Osteoblast (primary cell): ENCODE measurements at places on chromosomes 5 and 9. TPM values are rescaled to one million over a fixed set of nuclear protein-coding genes. Genes with fewer than 3 reads are reported as not detected.

DNA sequence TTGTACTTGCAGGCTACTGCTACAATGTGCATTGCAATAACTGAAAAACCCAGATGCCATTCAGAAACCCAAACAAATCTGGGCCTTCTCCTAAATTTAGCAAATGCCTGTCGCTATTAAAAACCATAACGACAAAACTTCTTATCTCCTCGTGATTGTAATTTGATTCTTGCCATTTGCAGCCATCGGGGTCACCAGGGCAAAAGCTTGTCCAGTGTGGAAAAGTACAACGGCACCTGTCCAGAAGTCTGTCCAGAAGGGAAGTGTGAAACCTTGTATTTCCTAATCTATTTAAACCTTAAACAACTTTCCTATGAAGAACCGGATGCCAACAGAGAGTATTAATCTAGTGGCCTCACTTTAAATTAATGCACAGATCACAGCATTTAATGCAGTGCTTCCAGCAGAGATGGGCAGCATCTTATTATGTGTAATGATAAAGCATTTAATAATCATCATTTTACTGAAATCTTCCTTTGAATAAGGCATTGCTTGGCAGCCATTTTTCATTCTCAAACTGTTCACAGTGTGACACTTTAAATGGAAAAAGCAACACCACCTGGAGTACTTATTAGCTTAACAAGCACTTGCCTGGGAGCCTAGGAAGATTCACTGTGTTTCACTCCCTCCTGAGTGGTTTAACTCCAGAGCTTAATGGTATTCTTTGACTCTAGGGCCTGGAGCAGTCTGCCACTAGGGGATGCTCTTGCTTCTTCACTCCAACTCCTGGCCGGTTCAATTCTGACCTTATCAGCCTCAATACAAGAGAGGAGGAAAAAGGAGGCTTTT lies 4.9 kb upstream of the C7 start:
- no peaks in the 10 kb centered on the region for H3K4me1 ChIP-seq
- H3K27me3 ChIP-seq: no peaks in the 10 kb centered on the region
- peak; percentile 84 for DNase-seq
- no peaks in the 10 kb centered on the region for H3K36me3 ChIP-seq

- DNase-seq: no peak
- H3K4me3 ChIP-seq: no peak overlapping the region
- H3K27ac ChIP-seq: no peak overlapping the region
- no peaks in the 10 kb centered on the region for H3K36me3 ChIP-seq
These were observed 331.9 kb upstream of the CCNG1 start for GRCh38 chr5:163105456-163105855.

GRCh38 chr5:83857341-83857740 lies 136.7 kb upstream of the HAPLN1 start:
- H3K27ac ChIP-seq: no peak overlapping the region
- H3K4me3 ChIP-seq: no peak overlapping the region
- H3K4me1 ChIP-seq: no peaks in the 10 kb centered on the region
- H3K36me3 ChIP-seq: no peaks in the 10 kb centered on the region
- no peaks in the 10 kb centered on the region for H3K27me3 ChIP-seq

DNA sequence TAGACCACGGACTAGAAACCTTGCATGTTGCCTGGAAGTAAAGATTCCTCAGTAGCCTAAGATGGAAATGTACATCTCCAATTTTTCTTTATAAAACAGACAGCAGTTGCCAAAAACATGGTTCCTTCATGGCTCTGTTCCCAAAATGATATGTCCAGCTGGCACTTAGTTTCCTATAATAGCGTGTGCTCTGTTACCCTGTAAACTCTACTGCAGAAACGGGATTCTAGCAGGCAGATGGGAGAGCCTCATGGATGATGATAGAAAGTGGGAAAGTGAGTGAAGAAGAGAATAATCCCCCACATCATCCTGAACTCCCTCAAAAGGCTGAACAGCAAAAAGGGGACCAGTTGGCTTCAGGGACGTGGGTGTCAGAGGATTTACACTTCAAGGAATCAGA lies 118.2 kb downstream of the FRMD3 start:
- no peak overlapping the region for H3K27ac ChIP-seq
- no peaks in the 10 kb centered on the region for H3K27me3 ChIP-seq
- no peaks in the 10 kb centered on the region for H3K36me3 ChIP-seq
- H3K4me3 ChIP-seq: no peak overlapping the region
- no peaks in the 10 kb centered on the region for H3K4me1 ChIP-seq
- DNase-seq: no peak

The AFAP1L1 gene
- 1.1 and 1.5 TPM in 2 replicates for total RNA-seq

The OLFML2A gene
- 27.1 and 29.7 TPM in 2 replicates for total RNA-seq

- no peaks in the 10 kb centered on the region for H3K36me3 ChIP-seq
- no peak overlapping the region for H3K27ac ChIP-seq
- no peak overlapping the region for H3K4me3 ChIP-seq
- H3K4me1 ChIP-seq: peaks cover 6% of the 10 kb centered on the region
- DNase-seq: no peak
These were observed 1651.5 kb downstream of the EFNA5 start for GRCh38 chr5:106019261-106019660.

GRCh38 chr5:8446179-8446578 lies 577.2 kb downstream of the MTRR start:
- no peak overlapping the region for H3K4me3 ChIP-seq
- no peaks in the 10 kb centered on the region for H3K4me1 ChIP-seq
- no peak for DNase-seq
- H3K36me3 ChIP-seq: no peaks in the 10 kb centered on the region
- no peaks in the 10 kb centered on the region for H3K27me3 ChIP-seq
- no peak overlapping the region for H3K27ac ChIP-seq

DNA sequence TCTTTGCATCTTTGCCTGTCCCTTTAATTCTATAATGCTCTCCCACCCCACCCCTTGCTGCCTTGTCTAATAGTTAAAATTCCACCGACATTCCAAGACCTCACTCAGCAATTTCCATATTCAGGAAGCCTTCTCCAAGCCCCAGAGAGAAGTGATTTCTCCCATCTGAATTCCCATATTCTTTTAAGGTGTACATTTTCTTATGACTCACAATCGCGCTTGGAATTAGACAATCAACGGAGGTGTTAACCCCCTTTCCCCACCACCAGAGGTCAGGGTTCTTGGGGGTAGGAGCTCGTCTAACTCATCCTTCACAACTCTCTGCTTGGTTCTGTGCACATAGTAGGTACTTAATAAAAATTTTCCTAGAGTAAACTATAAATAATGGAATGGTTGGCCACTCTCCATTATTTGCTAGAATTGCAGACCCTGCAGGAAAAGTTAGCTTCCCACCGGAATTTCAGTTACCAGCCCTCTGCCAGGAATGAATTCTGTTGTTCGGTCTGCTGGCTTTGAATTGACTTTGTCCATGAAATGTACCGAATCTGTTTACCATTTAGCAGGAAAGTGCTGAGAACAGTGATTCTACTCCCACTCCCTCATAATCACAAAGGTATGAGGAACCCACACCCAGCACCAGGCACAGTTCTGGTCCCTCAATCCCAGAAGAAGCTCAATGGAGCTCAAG lies 5.0 kb downstream of the KCNIP1 start:
- no peaks in the 10 kb centered on the region for H3K4me1 ChIP-seq
- H3K36me3 ChIP-seq: no peaks in the 10 kb centered on the region

DNA sequence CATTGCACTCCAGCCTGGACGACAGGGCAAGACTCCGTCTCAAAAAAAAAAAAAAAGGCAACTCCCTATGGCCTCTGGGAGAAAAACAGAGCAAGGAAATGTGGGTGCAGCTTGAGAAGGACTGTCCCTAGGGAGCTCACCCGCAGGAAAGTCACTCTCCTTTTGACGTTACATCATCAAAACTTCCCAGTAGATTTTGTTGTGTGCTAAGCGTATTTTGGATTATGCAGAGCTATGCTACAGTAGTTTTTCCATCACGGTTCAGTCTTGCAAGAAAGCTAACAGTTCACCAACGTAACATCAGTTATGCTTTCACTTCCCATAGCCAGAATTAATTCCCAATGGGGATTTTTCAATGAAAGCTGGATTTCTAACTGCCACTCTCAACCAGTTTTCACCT lies 138.8 kb downstream of the HSD17B3 start:
- no peak for DNase-seq
- peaks cover 3% of the 10 kb centered on the region for H3K27me3 ChIP-seq
- no peak overlapping the region for H3K27ac ChIP-seq

GRCh38 chr9:121494192-121494591 lies 5.5 kb downstream of the GGTA1 start:
- no peaks in the 10 kb centered on the region for H3K36me3 ChIP-seq
- no peak overlapping the region for H3K27ac ChIP-seq
- H3K27me3 ChIP-seq: peaks cover 17% of the 10 kb centered on the region
- no peak overlapping the region for H3K4me3 ChIP-seq

- H3K27me3 ChIP-seq: peaks cover 15% of the 10 kb centered on the region
- H3K4me3 ChIP-seq: no peak overlapping the region
- DNase-seq: no peak
- H3K27ac ChIP-seq: no peak overlapping the region
- H3K4me1 ChIP-seq: peaks cover 10% of the 10 kb centered on the region
These were observed 407.1 kb upstream of the TRPC7 start for GRCh38 chr5:136772491-136772890.

DNA sequence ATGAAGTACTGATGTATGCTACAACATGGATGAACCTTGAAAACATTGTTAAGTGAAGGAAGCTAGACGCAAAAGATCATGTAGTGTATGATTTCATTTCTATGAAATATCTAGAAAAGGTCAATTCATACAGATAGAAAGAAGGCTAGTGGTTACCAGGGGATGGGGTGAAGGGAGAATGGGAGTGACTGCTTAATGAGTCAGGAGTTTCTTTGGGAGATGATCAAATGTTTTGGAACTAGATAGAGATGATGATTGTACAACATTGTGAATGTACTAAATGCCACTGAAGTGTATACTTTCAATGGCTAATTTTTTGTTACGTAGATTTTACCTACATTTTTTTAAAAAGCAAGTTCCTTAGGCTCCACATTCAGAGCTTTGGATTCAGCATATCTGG lies 14.9 kb upstream of the DELE1 start:
- no peak for DNase-seq
- H3K27me3 ChIP-seq: peaks cover 15% of the 10 kb centered on the region
- no peak overlapping the region for H3K27ac ChIP-seq
- H3K4me1 ChIP-seq: peaks cover 7% of the 10 kb centered on the region

DNA sequence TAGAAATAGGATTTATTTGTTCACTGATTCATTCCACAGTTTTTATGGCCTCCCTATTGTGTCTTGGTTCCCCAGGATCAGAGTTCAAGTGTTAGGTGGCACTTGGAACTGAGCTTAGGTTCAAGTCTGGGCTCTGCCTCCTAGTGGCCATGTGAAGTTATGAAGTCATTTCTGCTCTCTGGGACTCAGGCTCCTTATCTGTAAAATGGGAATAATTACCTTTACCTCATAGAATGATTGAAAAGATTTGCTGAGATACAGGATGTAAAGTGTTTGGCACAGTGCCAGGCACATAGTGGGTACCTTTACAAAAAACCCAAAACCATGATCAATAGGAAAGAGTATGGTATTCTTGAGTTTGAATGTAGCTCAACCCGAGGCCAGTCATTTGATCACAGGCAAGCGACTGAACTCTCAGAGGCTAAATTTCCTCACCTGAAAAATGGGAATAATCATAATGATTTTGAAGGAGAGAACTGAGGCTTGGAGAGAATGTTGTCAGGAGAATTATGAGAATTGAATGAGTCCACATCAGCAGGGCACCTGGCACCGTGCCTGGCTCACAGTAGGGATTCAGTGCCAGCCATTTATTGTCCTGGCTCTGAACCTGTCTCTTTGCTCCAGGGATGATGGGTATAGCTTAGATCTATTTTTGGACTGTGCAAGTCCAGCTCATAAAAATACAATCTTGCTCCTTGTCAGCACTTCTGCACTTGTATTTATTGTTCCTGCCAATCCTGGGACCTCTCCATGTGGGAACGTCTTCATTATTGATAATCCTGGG lies 10.8 kb downstream of the NSG2 start:
- H3K36me3 ChIP-seq: no peaks in the 10 kb centered on the region
- H3K27ac ChIP-seq: no peak overlapping the region
- no peak for DNase-seq
- H3K4me3 ChIP-seq: no peak overlapping the region
- H3K27me3 ChIP-seq: no peaks in the 10 kb centered on the region

The SUB1 gene
- 101 and 115 TPM in 2 replicates for total RNA-seq

DNA sequence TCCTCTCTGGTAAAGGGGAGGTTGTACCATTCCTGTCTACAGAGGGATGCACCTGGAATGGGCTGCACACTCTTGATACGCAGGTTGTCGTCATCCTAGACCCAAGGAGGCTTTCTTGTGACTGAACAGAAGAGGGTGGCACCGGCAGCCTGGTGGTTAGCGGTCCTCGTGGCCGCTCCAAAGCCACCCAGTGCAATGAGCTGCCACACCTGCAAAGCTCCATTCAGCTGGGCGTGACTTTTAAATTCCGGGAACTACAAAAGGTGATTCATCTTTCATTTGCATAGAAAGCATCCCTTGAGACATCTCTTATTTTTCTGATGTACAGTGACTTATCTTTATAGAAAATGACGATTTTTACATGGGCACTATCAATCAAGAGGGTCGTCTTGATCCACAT lies 286.1 kb upstream of the IRX1 start:
- H3K36me3 ChIP-seq: no peaks in the 10 kb centered on the region
- no peak overlapping the region for H3K27ac ChIP-seq
- DNase-seq: no peak
- H3K27me3 ChIP-seq: no peaks in the 10 kb centered on the region
- no peaks in the 10 kb centered on the region for H3K4me1 ChIP-seq

- no peak overlapping the region for H3K4me3 ChIP-seq
- H3K36me3 ChIP-seq: no peaks in the 10 kb centered on the region
- DNase-seq: no peak
- no peaks in the 10 kb centered on the region for H3K27me3 ChIP-seq
- H3K27ac ChIP-seq: no peak overlapping the region
These were observed 113.8 kb downstream of the TRIM32 start for GRCh38 chr9:116800885-116801284.

The OR1Q1 gene
- total RNA-seq: under 0.01 TPM in 1 of 2 replicates, not detected in the other

GRCh38 chr5:136776022-136776927 lies 410.9 kb upstream of the TRPC7 start:
- H3K27me3 ChIP-seq: peaks cover 14% of the 10 kb centered on the region
- H3K27ac ChIP-seq: no peak overlapping the region

The PHYHD1 gene
- 7.6 and 8.0 TPM in 2 replicates for total RNA-seq

GRCh38 chr5:88283690-88284089 lies 15.0 kb upstream of the TMEM161B start:
- no peak for DNase-seq
- no peak overlapping the region for H3K4me3 ChIP-seq
- no peaks in the 10 kb centered on the region for H3K4me1 ChIP-seq
- no peak overlapping the region for H3K27ac ChIP-seq

The ACTL7A gene
- total RNA-seq: not detected in 2 replicates

- no peak overlapping the region for H3K27ac ChIP-seq
- H3K36me3 ChIP-seq: no peaks in the 10 kb centered on the region
- no peaks in the 10 kb centered on the region for H3K27me3 ChIP-seq
- no peak overlapping the region for H3K4me3 ChIP-seq
- peaks cover 16% of the 10 kb centered on the region for H3K4me1 ChIP-seq
These were observed 2.6 kb downstream of the SEPTIN8 start for GRCh38 chr5:132774406-132774805.

The MYOZ3 gene
- total RNA-seq: under 0.01 TPM in 1 of 2 replicates, not detected in the other

DNA sequence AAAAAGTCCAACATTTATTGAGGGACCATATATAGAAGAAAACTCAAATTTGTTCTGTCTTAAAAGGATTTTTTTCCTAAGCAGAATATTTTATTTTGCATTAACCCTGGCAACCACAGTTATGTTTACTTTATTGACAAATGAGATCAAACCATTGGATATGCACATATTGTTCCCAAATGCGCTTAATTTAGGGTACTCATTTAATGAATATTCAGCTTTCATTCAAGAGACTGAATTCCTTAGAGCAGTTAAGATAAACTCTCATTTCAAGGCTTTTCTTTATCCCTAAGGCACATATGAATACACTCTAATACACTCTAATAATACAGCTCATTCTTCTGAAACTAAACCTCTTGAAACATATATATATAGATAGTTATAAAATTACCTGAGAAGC lies 150.2 kb downstream of the HMHB1 start:
- no peak for DNase-seq
- H3K36me3 ChIP-seq: no peaks in the 10 kb centered on the region
- H3K27ac ChIP-seq: no peak overlapping the region
- H3K27me3 ChIP-seq: no peaks in the 10 kb centered on the region
- no peak overlapping the region for H3K4me3 ChIP-seq
